ENCODE measurements at places on chromosomes 13 and 19.

GRCh38 chr13:107035186-107035585 lies 467.2 kb upstream of the ARGLU1 start:
- DNase-seq: no peak

DNA sequence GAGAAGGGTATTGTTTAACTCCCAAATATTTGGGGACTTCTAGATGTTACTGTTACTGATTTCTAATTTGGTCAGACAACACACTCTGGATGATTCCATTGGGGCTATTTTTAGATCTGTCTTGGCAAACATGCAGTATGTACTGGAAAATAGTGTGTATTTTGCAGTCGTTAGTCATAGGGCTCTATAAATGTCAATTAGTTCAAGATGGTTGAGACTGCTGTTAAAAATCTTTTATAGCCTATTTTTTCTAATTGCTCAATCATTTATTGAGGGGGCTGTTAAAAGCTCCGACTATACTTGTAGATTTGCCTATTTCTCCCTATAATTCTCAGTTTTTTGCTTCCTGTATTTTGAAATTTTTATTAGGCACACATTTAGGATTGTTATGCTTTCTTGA lies 31.4 kb downstream of the PPP5C start:
- no peak for DNase-seq

DNA sequence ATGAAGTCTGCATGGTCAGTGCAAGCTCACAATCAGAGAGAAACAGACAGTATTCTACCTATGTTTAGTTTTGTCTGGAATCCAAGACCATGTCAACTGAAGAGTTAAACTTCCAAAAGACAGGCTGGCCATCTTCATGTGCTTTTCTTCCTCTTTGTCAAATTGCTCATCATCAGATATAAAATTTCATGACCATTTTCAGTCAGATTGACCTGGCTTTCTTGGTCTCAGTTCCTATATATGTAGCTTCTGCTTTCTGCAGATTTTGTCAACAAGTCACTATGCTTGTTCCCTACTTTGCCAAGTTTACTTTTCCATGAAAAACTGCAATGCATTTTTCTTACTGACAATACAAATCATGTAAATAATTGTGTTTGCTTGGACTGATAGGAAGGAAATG lies 13.9 kb downstream of the SLC46A3 start:
- no peak for DNase-seq

DNA sequence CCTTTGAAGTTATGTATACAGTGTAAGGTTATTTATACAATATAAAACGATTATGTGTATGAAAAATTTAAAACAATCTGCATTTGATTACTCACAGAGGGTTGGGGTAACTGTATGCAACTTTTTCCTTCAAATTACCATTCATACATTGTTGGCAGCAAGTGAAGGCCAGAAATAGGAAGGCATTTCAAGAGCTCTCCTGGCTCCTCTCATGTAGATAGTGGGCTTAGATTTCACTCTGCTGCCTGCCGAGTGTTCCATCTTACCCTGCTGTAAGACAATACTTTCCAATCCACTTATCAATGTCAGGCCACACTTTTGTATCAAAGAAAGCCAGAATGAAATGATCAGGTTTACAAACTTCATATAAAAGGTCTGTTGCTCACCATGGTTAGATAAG lies 245.2 kb downstream of the DNAJC15 start:
- no peak for DNase-seq

DNA sequence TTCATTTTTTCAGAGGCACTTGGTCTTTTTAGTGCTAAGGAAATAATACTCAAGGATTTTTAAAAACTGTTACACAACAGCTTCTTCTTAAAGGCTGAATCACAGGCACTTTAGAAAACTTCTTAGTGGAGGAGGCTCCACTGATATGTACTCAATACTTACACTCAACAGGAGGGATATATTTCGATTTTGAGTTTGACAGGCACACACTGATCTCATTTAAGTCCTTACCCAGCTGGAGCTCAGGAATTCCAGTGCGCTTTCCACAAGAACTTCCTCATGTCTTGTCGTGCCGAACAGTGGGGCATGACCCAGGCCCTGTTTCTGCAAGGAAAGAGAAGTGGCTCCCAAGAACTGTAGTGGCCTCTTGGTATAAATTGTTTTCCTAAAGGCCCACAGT lies 103.8 kb downstream of the RGCC start:
- DNase-seq: peak; percentile 55

DNA sequence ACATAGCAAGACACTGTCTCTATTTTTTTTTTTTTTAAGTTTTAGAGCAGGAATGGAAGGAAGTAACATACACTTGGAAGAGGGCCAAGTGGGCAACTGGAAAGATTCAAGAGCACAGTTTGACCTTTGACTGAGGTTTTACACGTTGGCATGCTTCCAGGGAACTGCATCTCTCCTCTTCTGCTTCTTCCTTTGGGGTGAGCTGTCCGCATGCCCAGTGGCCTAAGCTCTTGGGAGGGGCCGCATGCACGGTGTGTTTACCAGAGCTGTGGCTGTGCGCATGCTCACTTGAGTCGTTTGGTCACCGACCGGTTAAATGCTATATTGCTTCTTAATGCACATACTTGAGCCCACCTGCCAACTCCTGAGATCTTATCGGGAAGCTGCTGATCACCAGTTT lies 727.7 kb downstream of the UQCRFS1 start:
- DNase-seq: peak; percentile 52

DNA sequence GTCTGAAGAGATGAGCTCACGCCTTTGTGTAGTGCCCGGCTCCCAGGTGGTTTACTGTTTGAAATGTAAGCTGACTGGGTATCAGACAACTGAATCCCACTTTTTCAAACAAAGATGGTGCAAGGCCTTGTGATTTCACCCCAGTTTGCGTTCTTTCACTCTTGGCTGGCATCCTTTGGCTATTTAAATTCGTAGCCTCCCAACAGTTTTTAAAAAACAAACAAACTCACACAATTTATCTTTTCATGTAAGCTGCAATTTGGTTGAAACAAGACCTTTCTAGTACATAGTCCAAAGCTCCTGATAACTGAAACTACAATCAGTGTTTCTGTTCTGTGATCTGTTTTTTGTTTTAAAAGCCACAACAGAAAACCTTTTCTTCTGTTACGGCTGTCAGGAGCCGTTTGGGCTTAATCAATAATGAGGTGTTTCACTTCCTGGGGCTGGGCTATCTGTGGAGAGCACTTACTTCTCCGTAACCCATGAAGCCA lies 65.1 kb upstream of the NPAS1 start:
- DNase-seq: no peak

DNA sequence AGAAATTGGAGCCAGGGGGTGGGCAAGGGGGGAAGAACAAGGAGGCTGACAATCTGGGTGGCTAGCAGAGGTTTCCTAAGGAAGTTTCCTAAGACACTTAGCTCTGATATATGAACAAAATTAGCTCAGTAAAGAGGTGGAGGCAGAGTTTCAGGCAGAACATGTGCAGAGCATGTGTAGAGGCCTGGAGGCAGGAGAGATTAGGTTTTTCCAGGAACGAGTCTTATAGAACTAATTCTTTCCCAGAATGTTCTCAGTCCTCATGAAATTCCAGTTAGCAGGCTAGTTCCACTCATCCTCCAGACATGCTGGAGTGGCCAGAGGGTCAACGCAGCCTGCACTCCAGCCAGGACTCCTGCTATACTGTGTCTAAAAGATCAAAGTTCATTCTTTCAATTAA lies 184.7 kb downstream of the LACC1 start:
- no peak for DNase-seq

DNA sequence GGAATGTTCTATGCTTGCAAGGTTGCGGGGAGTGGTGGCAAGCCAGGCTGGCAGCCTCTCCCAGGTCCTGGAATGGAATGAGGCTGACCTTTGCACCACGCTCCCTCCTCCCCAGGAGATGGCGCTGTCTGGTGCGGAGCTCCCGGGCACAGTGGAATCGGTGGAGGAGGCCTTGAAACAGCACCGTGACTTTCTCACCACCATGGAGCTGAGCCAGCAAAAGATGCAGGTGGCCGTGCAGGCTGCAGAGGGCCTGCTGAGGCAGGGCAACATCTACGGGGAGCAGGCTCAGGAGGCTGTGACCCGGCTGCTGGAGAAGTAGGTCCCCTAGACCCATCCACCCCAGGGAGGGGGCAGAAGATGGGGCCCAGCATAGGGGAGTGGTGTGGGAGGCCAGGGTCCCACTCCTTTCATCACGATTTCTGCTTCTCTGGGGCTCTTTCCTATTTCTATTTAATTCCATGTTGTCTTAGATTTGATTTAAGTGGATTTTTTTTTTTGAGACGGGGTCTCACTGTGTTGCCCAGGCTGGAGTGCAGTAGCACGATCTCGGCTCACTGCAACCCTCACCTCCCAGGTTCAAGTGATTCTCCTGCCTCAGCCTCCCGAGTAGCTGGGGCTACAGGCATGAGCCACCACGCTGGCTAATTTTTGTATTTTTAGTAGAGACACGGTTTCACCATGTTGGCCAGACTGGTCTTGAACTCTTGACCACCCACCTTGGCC lies 53.2 kb upstream of the SHKBP1 start:
- DNase-seq: peak; percentile 63

DNA sequence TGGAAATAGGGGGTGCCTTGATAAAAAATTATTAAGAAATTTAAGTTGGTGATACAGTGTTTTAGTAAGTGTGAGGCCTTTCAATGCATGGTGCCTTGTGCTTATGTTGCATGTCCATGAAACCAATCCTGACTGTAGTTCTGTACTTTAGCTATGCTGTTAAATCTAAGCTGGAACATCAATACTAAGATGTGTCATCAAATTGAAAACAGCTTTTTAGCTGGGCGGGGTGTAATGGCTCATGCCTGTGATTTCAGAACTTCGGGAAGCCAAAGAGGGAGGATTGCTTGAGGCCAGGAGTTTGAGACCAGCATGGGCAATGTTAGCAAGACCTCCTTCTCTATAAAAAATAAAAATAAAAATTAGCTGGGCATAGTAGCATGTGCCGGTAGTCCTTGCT lies 930.3 kb upstream of the PCDH9 start:
- DNase-seq: no peak

- no peak for DNase-seq
Observed at GRCh38 chr19:9150650-9151049, 10.5 kb downstream of the ZNF317 start.

DNA sequence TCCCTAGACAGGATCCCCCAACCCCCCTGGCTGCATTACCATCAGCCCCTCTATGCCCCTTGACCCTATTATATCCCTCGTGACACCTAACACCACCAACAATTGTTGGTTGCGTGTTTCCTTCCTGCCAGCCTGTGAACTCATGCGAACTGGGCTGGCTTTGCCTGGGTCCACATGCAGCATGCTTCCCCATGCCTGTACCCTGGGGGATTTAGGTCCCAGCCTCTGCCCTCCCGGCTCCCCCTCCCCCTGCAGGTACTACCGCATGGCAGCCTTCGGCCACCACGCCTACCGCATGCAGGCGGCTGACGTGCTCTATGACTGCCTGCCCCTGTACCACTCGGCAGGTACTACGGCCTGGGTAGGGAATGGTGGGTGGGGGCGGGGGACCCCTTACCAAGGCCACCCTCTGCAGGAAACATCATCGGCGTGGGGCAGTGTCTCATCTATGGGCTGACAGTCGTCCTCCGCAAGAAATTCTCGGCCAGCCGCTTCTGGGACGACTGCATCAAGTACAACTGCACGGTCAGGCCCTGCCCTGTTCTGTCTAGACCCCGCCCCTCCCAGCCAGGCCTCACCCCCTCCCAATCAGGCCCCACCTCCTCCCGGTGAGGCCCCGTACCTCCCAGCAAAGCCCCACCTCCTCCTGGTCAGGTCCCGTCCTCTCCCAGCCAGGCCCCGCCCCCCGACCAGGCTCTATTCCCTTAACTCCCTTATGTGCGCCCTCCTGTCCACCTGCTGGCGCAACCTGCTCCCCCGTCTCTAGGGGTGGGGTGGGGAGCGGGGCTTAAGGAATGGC lies 18.5 kb downstream of the SLC27A1 start:
- peak; percentile 93 for DNase-seq

DNA sequence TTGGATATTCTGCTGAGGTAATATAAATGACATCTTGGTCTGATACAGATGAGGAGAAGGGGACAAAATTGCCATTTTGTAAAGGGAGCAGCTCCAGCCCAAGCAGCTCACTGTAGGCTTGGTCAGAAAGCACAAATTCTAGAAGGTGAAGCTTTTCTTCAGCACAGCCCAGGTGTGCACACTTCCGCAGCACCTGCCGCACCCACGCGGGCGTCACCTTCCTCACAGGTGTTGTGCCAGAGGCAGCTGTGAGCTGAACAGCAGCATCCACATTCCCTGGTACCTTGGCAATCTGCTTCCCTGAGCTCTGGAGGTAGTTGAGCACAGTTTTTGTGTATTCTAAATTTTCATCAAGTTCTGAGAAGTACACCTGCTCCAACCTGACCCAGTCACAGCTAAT lies 79.0 kb downstream of the SACS start:
- peak; percentile 30 for DNase-seq

- DNase-seq: no peak
Observed at GRCh38 chr19:37303591-37304171, 67.2 kb upstream of the ZNF527 start.

DNA sequence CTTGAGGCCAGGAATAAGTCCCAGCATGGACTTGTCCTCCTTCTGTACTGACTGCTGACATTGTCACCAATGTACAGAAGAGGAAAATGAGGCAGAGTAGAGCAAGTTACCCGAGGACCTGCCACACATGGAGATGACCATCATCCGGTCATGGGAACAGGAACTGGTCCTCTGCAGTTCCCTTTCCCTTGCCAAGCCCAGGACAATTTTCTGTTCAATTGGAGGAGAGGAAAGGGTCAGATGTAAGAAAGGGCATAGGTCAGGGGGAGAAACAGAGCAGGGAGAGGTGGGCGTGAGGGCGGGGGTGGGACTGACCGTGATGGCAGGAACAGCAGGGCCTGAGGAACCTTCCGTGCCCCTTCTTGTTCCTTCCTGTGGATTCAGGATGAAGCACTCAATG lies 18.6 kb downstream of the PHLDB3 start:
- DNase-seq: no peak

DNA sequence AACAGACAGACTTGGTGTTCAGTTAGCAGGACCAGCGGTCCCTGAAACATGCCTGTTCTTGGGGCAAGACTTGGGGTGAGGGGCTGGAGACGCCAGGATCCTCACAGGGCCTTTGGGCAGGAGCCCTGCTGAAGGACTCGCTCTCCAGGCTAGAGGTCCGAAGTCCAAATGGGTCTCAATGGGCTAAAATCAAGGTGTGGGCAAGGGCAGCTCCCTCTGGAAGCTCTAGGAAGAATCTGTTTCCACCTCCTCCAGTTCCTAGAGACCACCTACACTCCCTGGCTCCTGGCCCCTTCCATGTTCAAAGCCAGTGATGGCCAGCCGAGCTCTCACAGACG lies 111.3 kb downstream of the TUBA3C start:
- no peak for DNase-seq

DNA sequence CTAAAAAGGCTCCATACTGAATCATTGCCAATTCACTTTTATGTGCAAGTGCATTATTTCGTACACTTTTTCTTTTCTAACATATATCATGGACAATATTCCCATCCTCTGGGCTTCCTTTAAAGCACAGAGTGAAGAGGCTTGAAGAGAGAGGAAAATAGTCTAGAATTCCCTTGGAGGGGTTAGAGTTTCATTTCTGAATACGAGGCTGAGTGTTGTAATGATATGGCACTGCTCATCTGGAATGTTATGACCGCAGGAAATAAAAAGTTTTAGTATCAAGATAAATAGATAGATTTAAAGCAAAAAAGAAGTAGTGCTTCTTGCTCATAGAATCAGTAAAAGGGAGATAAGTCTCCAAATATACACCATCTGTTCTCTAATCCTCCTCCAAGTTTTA lies 412.3 kb upstream of the SLITRK1 start:
- DNase-seq: no peak

- no peak for DNase-seq
Observed at GRCh38 chr13:22082437-22083100, 411.7 kb downstream of the FGF9 start.
